ENCODE measurements at places on chromosomes 12 and 14.

- no peak for DNase-seq
Observed at GRCh38 chr14:71694591-71695530, 237.4 kb upstream of the RGS6 start.

DNA sequence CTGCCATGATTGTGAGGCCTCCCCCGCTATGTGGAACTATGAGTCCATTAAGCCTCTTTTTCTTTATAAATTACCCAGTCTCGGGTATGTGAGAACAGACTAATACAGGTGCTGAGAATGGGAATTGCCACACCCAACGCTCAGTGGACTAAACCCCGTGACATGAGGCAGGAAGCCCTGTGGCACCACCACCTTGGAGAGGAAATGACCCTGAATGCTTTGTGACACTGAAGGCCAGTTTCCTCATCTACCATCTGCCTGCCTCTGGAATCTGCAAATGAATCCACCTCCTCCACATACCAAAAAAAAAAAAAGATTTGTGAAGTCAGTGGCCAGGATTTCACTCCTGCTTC lies 41.6 kb downstream of the NT5DC3 start:
- no peak for DNase-seq

- DNase-seq = no peak
Observed at GRCh38 chr14:49769581-49770211, 1.7 kb downstream of the KLHDC2 start.

- no peak for DNase-seq
Observed at GRCh38 chr12:14395074-14395778, 29.7 kb downstream of the ATF7IP start.
